ENCODE measurements at places on chromosomes 11 and 22.

GRCh38 chr22:44351685-44352377 is 39.1 kb upstream of the SHISAL1 start:
- DNase-seq, result peak; percentile 57

- DNase-seq, result no peak
These were observed 32.3 kb upstream of the CYP2D6 start for GRCh38 chr22:42162728-42163489.

DNA sequence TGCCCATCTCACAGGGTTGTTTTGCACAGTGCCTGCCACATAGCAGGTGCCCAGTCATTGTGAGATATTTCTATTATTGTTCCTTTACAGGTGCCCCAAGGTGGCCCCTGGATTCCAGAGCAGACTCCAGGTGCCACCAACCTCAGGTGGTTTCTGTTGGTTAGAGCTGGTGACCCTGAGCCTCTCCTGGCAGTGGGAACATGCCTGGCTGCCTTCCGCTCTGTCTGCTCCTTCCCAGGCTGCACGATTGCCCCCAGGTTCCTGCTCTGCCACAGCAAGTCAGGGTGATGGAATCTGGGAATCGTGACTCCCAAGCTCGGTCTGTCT is 12.6 kb upstream of the OMP start:
- no peak for DNase-seq

DNA sequence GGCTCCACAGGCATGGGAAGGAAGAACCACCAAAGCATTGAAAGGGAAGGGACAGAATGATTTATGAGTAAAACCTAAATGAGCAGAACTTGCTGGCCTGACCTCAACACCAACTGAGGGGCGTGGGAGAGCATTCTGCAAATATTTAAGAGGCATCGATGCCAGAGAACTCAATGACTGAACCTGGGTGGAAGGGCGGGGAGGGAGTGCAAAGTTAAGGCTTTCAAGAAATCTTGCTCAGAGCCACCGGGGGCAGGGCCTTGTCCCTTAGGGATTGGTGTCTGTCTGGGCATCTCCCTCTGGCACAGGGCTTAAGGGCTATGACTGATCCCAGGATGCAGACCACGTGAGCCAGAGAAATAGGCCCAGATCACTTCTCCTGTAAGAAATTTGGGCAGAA is 137.1 kb downstream of the ADAMTS15 start:
- no peak for DNase-seq

- DNase-seq, result no peak
These were observed 53.9 kb upstream of the CRTAM start for GRCh38 chr11:122784325-122784955.

DNA sequence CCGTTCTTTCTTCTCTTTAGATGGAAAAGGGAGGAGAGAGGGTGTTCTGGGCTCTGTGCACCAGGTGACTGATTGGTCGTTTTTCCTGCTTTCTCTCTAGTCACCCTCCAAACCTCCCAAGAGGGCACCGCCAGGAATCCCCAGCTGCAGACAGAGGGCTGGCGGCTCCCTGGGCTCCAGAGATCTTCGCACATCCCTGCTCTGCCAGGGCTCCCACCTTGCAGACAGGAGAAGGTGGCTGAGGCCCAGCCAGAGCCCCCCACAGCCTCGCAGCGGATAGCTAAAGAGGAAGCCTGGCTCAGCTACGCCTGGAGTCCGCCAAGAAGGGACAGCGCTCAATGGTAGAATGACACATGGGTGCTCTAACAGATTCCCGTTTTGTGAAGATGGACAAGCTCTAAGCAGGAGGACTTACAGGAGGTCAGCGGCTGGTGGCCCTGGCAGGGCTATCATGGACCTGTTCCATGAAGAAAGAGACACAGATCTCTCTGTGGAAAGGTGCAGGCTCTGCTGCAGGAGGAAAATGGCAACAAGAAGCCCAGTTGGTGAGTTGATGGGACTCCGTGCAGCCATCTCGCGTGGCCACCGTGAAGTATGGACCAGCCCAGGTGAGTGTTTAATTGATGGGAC is 976.9 kb downstream of the BRD1 start:
- DNase-seq, result no peak

DNA sequence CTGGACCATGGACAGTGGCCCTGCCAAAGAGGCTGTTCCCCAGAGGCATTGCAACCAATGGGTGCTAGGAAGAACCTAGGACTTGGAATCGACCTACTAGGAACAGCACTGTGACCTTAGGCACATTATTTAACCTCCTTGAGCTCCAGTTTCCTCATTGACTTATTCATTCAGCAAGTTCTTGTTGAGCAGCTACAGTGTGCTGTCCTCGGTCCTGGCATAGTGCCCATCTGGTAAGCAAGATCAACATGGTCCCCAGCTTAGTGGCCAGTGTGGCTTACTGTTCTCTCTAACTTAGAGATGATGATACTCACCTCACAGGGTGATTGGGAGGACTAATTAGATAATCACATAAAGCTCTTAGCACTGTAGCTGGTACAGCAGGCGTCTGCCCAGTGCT is 8.2 kb downstream of the ABCG4 start:
- peak; percentile 60 for DNase-seq

- no peak for DNase-seq
These were observed 98.1 kb downstream of the ATXN10 start for GRCh38 chr22:45769569-45770210.

GRCh38 chr22:40426594-40427333 is 56.4 kb downstream of the SGSM3 start:
- DNase-seq, result no peak

- DNase-seq, result no peak
These were observed 30.0 kb upstream of the SCUBE2 start for GRCh38 chr11:9121469-9121796.

DNA sequence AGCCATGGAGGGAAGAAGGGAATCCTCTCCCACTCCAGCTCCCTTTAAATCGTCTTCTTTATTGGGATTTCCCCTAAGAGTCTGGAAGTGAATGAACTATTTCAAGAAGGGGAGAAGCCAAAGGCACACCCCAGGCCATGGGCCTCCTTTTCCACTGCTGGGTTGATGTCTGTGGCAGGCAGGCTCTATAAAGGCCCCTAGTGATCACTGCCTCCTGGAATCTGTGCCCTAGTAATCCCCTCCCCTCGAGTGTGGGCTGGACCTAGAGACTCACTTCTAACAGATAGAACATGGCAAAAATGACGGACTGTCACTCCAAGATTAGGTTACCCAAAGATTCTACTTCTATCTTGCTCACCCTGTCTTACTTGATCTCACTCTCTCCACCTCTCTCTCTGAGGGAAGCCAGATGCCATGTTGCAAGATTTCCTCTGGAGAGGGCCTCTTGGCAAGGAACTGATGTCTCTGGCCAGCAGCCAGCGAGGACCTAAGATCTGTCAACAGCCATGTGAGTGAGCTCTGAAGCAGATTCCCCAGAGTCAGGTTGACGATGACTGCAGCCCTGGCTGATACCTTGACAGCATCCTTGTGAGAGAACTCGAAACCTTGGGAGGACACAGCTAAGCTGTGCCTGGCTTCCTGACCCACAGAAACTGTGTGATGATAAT is 444.8 kb downstream of the SOX6 start:
- peak; percentile 62 for DNase-seq

- no peak for DNase-seq
These were observed 35.9 kb downstream of the MMP27 start for GRCh38 chr11:102669664-102670063.

DNA sequence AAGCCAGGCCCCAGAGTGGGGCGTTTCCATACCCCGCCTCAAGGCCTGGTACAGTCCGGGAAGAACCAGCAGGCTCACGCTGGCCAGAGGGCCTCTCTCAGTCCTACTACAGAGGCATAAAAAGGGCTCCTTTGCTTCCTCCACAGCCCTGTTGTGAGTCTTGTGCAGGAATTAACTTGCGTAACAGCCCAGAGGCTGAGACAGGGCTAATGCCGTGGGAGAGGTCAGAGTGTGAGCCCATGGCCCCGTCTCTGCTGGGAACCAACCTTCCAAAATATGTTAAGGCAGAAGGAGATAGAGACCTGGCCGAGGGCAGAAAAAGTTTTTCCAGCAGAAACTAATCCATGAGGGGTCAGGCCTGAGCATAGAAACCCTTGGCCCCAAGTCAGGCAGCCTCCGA is 19.9 kb upstream of the TMEM184B start:
- DNase-seq, result no peak

GRCh38 chr11:66321606-66322005 is 4.8 kb upstream of the CD248 start:
- DNase-seq, result no peak

DNA sequence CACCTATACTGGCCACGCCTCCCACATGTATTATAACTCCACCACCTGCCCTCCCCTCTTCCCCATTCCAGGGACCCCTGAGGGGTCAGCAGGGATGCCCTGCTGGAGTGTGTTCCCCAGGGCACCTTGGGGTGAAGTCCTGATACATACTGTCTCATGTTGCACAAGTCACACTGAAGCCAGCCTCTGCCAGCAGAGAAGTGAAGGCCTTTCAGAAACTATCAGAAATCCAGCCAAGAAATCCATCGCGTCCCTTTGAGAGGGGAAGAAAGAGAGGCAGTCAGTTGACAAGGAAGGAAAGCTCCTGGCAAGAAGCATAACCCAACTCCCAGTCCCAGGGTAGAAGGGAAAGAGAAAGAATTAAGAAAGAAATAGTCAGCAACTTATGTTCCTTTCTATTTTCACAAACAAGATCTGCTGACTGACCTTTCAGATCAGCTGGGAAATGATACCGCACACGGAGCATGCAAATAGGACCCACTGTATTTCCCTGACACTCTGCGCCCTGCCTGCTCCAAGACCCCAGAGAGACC is 45.2 kb downstream of the SC5D start:
- DNase-seq, result no peak

- DNase-seq, result no peak
These were observed 44.9 kb downstream of the PACSIN2 start for GRCh38 chr22:42970029-42970428.

GRCh38 chr11:77379253-77379652 is 77.8 kb upstream of the GDPD4 start:
- DNase-seq, result no peak

- peak; percentile 87 for DNase-seq
These were observed 10.5 kb downstream of the TOLLIP start for GRCh38 chr11:1298695-1299492.

GRCh38 chr22:25051983-25052710 is 99.6 kb downstream of the KIAA1671 start:
- DNase-seq, result no peak

GRCh38 chr11:112615238-112615637 is 346.0 kb upstream of the NCAM1 start:
- DNase-seq, result no peak

- no peak for DNase-seq
These were observed 8.0 kb downstream of the APBB1 start for GRCh38 chr11:6410695-6411430.

- no peak for DNase-seq
These were observed 2.5 kb upstream of the FEZ1 start for GRCh38 chr11:125498521-125498920.

Measured in hematopoietic multipotent progenitor cell treated with erythropoietin and hydrocortisone succinate and interleukin-3 and kit ligand, for 4 days (in vitro differentiated cells).